ENCODE measurements at places on chromosomes 2 and 18.

DNA sequence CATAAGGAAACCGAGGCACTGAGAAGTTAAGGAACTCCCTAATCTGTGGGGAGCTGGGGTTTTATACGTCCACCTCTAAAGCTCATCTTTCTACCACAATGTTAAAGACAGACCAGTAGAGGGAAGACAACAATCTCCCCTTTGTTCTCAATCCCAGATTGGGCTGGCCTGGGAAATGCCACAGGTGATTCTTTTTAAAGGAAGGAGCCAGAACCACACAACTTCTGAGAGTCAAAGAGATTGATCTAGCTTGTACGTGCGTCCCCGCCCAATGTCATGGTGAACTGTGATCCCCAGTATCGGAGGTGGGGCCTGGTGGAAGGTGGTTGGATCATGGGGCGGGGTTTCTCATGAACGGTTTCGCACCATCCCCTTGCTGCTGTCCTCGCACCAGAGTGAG is 81.8 kb upstream of the LCLAT1 start:
- no peak for DNase-seq

- DNase-seq = no peak
Measured at GRCh38 chr18:42187611-42188380, 232.8 kb downstream of the PIK3C3 start.

DNA sequence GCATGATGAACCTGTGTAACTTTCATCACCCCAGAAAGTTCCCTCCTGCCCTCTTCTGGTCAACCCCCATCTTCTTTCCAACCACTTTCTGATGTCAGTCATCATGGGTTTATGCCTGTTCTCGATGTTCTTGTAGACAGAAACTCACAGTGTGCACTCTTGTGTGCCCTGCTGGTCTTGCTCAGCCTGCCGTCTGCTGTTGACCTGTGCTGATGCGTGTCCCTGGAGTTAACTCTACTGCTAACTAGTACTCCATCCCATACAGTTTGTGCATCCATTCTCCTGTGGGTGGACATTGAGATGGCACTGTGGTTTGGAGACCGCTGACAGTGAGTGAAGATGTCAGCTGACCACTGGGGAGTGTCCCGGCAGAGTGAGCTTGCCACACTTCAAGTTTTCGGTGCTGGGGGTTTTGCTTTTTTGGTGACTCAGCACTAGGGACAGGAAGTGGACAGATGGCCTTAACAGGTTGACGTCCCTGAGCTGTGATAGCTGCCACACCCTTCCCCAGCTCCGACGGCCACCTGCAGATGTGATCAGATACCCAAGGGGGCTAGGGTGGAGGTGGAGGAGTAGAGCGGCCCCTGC is 14.8 kb downstream of the KLHL29 start:
- DNase-seq = no peak

- DNase-seq = no peak
Measured at GRCh38 chr2:215356948-215357461, 45.1 kb downstream of the ATIC start.

GRCh38 chr2:101263377-101263800 is 10.7 kb downstream of the CNOT11 start:
- DNase-seq = no peak

- DNase-seq = no peak
Measured at GRCh38 chr18:6311456-6312215, 103.1 kb downstream of the L3MBTL4 start.

DNA sequence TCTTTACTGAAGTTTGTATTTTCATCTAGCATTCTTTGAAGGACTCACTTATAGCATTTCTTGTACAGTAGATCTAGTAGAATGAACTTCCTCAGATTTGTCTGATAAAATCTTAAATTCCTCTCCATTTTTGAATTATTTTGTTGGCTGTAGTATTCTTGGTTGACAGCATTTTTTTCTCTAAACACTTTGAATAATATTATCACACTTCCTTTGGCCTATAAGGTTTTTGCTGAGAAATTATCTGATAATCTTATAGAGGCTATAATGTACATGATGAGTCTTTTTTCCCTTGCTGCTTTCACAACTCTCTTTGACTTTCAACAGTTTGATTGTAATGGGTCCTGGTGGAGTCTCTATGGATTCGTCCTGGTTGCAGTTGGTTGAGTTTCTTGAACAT is 169.5 kb downstream of the NOL4 start:
- DNase-seq = no peak

DNA sequence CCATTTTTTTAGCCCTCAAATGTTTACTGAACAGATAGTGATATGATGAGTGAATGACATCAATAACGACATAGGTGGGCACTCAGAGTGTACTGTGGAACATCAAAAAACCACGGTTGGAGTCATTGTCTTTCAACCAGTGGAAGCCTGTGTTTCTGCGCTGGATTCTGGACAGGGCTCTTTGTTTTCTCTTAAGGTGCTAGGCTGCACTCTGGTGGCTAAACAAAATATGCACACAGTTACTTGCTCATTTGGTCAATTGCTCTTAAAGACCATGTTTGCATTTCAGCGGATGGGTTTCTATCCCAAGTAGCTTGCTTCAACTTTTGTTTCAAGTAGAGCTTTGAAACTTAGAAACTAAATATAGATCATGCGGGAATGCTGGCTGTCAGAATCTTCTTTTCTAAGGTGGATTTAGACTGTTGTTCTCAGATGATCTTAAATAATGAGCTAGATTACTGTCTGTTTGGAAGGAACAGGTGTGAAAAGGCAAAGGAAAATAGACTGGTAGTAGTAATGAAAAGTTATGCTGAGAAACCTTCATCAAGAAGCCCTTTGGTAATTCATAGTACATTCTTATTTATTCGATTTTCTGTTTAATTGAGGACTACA is 48.5 kb upstream of the LYPD6B start:
- DNase-seq = peak; percentile 45
